ENCODE measurements at places on chromosomes 5 and 9. TPM values are rescaled to one million over a fixed set of nuclear protein-coding genes. Genes with fewer than 3 reads are reported as not detected.

The WWC1 gene
- 0.33 TPM for total RNA-seq

The PCDHGC4 gene
- 2.4 TPM for total RNA-seq

The RIMOC1 gene
- 18.1 TPM for total RNA-seq

The MTMR12 gene
- total RNA-seq, result 26.0 TPM

The SPDL1 gene
- total RNA-seq, result 39.3 TPM

The SLCO6A1 gene
- not detected for total RNA-seq

The GPX8 gene
- 126 TPM for total RNA-seq

The BRD8 gene
- 35.9 TPM for total RNA-seq

The ACTBL2 gene
- total RNA-seq, result 0.11 TPM

The RASEF gene
- total RNA-seq, result 5.6 TPM

The SPINK4 gene
- not detected for total RNA-seq

The CEL gene
- 0.12 TPM for total RNA-seq

The SHLD3 gene
- total RNA-seq, result 5.0 TPM

The PSD2 gene
- 0.12 TPM for total RNA-seq

The TBC1D2 gene
- 34.3 TPM for total RNA-seq

The MEF2C gene
- 10.9 TPM for total RNA-seq

The RNF183 gene
- 0.37 TPM for total RNA-seq

The RC3H2 gene
- 43.6 TPM for total RNA-seq

The ZFP37 gene
- 3.1 TPM for total RNA-seq

The IFNB1 gene
- total RNA-seq, result not detected

The ANXA6 gene
- 560 TPM for total RNA-seq

The TUSC1 gene
- 10.4 TPM for total RNA-seq

The SLC9A3 gene
- 1.2 TPM for total RNA-seq

The DNAH5 gene
- 0.11 TPM for total RNA-seq

The PLAC8L1 gene
- not detected for total RNA-seq

The RETREG1 gene
- total RNA-seq, result 6.6 TPM

The FOXD4L5 gene
- not detected for total RNA-seq

The UGT3A2 gene
- not detected for total RNA-seq

The PCDHA9 gene
- 0.11 TPM for total RNA-seq

The SPATA31A3 gene
- total RNA-seq, result not detected

The TMEM215 gene
- not detected for total RNA-seq

The PLEKHG4B gene
- under 0.01 TPM for total RNA-seq

The PGM5 gene
- total RNA-seq, result 74.4 TPM

The ADGRV1 gene
- total RNA-seq, result 0.25 TPM

The SIMC1 gene
- 6.7 TPM for total RNA-seq

The CD14 gene
- total RNA-seq, result 0.11 TPM

The DBH gene
- total RNA-seq, result not detected

The EQTN gene
- not detected for total RNA-seq

The EDIL3 gene
- total RNA-seq, result 4.8 TPM

The RHOBTB3 gene
- 220 TPM for total RNA-seq

The GLRA1 gene
- not detected for total RNA-seq

The SLC34A3 gene
- not detected for total RNA-seq

The SLC6A3 gene
- not detected for total RNA-seq
